HTR-8/SVneo (cell line): ENCODE measurements at places on chromosomes 4 and X.
A peak's percentile ranks its signal among the peaks of the same experiment; 100 is the strongest.

DNA sequence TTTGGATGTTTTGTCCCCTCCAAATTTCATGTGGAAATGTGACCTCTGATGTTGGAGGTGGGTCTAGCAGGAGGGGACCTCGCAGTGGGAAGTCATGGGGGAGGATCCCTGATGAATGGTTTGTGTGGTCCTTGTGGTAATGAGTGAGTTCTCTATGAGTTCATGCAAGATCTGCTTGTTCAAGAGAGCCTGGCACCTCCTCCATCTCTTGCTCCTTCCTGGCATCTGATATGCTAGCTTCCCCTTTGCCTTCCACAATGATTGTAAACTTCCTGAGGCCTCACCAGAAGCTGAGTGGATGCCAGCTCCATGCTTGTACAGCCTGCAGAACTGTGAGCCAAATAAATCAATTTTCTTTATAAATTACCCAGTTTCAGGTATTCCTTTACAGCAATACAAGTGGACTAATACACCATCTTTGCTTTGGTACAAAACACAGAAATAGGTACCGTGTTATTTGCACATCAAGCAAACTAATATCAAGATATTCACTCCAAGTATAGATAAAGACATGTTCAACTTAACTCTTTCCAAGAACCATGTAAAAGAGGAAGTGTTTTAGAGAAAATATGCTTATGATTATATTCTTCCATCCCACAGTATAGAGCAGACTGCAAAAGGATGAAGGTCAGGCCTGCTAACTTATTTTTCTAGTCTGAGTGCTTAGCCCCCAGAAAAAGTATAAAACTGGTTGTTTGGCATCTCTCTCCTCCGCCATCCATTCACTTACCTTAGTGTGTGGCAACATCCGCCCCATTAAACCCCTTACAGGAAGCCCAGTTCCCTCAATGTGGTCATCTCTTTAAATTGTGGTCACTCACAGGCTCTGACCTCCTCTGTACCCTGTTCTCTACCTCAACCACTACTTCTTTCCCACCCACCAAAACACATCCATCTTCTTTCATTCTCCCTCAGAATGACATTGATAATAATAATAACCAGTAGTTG is 6.7 kb downstream of the ARAP2 start:
- DNase-seq, result no peak

DNA sequence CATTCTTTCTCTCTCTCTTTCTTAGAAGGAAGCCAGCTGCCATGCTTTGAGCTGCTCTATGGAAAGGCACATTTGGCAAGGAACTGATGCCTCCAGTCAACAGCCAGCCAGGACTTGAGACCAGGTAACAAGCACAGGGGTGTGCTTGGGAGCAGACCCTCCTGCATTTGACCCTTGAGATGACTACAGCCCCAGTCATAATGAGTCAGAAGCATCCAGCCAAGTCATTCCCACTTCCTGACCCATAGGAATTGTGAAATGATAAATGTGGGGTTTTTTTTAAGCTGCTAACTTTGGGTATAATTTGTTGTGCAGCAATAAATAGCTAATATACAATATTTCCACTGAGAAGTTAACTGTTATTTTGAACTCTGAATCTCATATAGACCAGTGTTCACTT is 446.9 kb downstream of the GRXCR1 start:
- no peak for DNase-seq

- DNase-seq, result peak; percentile 25
These were observed 28.1 kb downstream of the ZFP42 start for GRCh38 chr4:188023682-188024081.

- peak; percentile 48 for DNase-seq
These were observed 93.8 kb downstream of the PDGFRA start for GRCh38 chr4:54322818-54323417.

GRCh38 chr4:3472411-3473141 is 9.5 kb downstream of the DOK7 start:
- no peak for DNase-seq
